ENCODE measurements at places on chromosomes 6 and 20.

GRCh38 chr20:13821876-13822275, 37.0 kb downstream of the NDUFAF5 start:
- DNase-seq: no peak

DNA sequence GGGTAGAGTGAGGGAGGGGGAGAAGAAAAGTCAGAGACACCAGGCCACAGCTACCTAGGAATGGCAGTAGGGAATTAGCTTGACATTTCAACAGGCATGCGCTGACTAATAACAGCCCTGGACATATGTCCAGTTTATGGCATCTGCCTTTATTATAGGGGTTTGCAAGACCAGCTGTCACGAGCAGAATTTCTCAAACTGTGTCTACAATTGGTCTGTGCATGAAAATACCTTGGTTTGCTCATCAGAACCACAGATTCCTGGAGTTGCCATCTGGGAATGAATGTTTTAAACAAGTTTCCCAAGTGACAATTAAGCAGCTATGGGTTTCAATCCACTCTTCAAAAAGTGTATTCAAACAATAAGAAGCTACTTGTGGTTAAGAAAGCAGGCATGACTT, 110.3 kb upstream of the ENPP5 start:
- DNase-seq: no peak

GRCh38 chr20:1567392-1568162, 10.1 kb upstream of the SIRPD start:
- DNase-seq: peak; percentile 93

DNA sequence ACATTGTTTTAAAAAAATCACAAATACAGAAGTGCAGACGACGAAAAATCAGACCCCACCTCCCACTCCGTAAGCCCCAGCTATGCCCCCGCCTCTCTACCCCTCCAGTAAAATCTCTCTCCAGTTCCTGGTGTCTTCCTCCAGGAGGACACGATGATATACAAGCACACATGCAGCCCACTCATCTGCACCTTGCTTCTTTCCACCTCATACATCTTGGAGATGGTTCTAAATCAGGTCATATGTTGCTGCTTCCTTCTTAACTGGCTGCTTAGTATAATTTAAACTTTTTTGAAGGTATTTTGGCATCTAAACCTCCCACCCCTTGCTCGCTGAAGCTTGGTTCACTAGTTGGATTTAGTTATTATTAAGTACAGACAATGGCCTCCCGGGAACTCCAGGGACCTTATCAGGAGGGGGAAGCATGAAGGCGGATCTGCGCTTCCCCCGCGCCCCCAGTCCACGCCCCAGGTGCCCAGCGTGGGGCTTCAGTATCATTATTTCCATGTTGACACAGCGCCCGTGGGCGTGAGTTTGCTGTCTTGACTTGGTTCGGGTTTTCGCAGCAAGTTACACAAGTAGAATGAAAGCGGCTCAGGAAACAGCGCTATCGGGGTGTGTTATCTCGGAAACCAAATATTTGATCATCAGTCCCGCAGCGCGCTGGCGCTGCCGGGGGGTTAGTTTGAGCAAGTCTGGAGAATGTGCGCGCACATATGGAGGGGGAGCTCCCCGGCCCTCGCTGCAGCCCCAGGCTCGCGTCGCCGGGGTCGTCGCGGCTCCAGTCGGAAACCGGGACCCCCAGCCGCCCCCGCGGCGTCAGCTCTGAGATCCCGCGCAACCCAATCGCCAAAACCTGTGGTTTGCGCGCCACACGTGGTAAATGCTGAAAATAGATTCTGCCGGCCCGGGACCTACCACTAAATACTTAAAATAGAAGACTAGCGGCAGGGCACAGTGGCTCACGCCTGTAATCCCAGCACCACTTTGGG, 2.3 kb downstream of the BMP7 start:
- DNase-seq: no peak

- no peak for DNase-seq
Measured at GRCh38 chr6:146861029-146861563, 262.3 kb downstream of the ADGB start.

GRCh38 chr6:46407246-46407645, 84.0 kb downstream of the RCAN2 start:
- DNase-seq: no peak

GRCh38 chr6:112349636-112349934, 2.5 kb downstream of the RFPL4B start:
- DNase-seq: no peak

DNA sequence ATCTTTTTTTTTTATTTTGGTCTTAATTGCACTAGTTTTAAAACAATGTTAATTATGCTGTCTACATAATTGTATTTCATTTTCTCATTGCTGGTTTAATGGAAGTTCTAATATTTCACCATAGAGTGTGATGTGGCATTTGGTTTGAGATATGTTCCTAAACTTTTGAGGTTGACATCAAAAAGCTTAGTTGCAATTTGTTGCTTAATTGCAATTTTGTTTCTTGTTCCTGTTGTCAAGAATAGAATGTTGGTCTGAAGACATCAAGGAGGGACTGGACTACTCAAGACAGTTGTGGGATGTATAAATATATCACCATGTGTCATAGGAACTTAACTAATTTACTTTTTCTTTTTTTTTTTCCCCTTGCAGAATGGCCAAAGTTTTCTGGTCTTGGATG, 12.5 kb downstream of the HSF2 start:
- no peak for DNase-seq

DNA sequence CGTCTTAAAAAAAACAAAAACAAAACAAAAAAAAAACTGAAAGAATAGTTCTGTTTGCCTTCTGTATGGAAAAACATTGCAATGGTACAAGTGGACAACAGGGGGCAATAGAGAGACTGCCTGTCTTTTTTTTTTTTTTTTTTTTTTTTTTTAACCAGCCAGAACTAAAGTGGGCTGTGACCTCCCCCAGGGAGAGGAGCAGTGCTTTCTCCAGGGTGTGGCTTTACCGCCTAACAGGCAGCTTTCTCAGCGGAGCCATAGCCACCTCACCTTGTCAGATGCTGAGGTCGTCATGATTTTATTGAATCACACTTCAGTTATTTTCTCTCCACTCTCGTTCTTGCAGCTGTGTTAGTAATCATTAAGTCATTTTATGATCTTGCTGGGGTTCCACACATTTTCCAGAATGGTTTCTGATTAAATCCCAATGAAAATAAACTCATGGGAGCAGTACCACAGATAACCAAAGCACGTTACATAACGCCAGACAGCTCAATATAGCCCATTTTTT, 78.4 kb downstream of the GMPR start:
- DNase-seq: peak; percentile 51

DNA sequence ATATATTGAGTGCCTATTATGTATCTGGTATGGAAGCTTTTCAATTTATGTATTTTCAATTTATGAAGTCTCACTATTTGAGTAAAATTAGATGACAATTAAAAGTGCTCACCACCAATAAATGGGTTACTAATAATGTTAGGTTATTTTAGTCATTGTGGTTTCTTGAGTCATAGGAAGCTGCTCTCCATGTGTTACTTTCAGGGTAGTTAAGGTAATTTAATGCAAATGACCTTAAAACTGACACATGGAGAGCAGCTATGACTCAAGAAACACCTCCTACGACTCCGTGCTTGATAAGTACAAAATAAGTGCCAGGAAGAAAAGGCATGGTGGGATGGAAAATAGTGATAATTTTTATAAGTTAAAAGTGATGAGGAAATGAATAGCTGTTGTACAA, 16.5 kb upstream of the TINAG start:
- DNase-seq: peak; percentile 91

DNA sequence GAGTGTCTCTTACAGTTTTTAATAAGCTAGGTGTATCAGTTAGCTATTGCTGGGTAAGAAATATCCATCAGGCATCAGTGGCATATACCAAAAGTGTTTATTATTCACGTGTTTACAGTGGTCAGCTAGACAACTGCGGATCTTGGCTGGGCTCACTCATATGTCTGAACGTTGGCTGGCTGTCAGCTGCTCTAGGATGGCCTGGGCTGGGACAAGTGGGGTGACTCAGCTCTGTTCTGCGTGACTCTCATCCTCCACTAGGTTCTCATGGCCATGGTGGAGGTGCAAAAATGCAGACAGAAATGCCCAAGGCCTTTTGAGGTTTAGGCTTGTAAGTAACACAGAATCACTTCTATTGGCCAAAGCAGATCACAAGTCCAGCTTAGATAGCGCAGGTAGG, 22.0 kb downstream of the ZNF341 start:
- DNase-seq: no peak

DNA sequence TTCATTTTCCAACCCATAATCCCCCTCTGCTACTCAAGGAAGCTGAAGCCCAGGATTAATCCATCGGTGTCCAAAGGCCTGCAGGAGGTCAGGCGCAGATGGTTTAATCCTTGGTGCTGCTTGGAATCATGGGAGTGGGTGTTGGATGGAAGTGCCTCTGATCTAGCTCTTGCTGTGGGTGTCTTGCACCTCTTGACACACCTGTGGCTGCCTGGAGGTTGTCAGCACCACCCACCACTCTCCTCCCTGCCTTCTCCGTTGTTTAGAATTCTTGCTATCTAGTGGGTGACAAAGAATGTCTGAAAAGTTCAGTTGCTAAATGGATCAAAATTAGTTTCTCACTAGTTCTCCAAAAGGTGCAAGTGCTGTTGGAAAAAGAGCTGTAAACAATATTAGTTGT, 1074.4 kb upstream of the FLRT3 start:
- DNase-seq: no peak

Data from dermis blood vessel endothelial cell (primary cell).